ENCODE measurements at places on chromosomes 2 and 18.

GRCh38 chr2:160816916-160817499, 323.4 kb upstream of the RBMS1 start:
- DNase-seq, result no peak

DNA sequence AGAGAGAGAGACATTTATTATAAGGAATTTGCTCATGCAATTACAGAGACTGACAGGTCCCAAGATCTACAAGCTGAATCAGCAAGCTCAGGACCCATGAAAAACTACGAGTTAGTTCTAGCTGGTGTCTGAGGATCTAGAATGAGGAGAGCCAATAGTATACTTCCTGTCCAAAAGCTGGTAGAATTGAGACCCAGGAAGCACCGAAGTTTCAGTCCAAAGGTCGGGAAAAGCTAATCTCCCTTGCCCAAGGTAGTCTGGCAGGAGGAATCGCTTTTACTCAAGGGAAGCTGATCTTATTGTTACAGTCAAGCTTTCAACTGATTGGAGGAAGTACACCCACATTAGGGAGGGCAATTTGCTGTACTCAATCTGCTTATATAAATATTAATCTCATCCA, 389.6 kb downstream of the ADCYAP1 start:
- DNase-seq, result no peak

GRCh38 chr2:132811148-132811915, 141.3 kb upstream of the LYPD1 start:
- no peak for DNase-seq

DNA sequence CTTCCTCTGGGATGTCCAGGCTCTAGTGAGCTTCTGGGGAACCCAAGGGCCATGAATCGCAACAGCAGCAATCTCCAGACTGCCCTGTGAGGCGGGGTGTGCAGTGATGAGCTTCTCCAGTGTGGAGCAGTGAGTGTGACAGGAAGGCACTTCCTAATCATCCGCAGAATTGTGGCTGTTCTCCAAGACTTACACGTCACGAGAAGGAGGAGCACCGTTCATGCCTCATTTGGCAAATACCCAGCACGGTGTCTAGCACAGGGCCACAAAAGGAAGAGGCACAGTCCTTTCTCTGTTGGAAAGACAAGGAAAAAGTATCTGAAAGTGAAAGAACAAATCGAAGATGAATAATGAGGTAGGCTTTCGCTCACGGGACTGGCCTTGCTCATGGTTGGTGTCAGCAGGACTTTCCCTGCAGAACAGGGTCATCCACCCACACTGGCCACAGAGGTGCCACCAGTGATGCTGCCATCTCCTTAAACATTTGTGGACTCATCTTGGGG, 125.1 kb upstream of the HAAO start:
- DNase-seq, result peak; percentile 74

DNA sequence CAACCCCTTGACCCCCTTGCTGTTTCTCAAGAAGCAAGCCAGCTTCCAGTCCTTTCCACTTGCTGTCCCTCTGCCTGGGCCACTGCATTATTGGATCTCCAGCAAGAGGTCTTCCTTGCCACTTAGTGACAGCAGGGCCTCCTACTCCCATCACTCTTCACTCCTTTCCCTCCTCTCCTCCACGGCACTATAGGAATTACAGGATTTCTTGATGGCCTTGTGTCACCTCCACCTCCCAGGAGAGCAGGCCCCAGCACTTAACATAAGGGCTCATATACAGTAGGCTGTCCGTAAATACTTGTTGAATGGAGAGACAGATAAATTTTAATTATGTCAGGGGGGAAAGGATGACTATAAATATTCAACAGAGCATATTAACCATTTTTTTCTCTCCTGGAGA, 129.4 kb downstream of the SP3 start:
- no peak for DNase-seq

- DNase-seq, result peak; percentile 79
These were observed 38.5 kb downstream of the LPIN1 start for GRCh38 chr2:11784747-11785610.

- DNase-seq, result no peak
These were observed 273.4 kb downstream of the AGPS start for GRCh38 chr2:177665948-177666347.

DNA sequence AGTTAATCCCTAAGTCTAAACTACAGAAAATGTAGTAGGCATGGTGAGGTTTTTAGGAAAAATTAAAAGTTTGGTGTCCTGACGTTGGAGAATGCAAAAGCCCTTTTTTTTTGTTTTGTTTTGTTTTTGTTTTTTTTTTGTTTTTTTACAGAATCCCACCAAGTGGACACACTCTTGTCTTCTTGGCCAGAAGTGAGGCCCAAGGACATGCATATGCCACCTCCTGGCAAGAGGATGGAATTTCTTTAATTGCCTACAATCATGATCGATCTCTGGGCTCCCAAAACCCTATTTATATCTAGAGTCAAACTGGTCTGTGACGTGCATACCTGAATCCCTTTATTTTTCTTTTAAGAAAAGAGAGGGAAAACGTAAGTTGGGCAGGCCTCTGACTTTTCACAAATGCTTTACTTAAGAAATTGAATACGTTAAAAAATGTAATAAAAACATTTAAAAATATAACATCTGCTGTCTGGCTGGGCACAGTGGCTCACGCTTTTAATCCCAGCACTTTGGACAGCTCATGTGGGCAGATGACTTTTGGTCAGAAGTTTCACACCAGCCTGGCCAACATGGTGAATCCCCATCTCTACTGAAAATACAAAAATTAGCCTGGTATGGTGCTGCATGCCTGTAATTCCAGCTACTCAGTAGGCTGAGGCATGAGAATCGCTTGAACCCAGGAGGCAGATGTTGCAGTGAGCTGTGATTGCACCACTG, 502.7 kb downstream of the CBLN2 start:
- DNase-seq, result no peak

GRCh38 chr2:10163498-10164486, 41.3 kb downstream of the RRM2 start:
- no peak for DNase-seq

DNA sequence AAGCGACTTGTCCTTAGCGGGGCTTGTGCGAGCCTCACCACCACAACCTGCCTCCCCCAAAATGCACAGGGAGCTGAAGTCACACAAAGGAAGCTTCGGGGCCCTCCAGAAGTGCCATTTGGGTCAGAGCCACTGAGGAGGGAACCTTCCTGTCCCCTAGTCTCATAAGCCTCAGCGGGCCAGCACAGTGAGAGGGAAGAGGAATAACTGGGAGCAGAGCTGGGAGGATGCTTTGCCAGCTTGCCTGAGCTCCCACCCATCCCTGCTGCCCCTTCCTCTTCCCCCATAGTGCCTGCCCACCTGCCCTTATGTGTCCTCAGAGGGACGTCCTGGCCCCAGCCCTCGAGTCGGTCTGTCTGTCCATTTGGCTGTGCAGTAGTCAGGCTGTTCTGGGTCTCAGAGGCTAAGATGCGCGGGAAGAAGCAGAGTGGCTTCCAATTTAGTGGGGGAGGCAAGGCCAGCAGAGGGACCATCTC, 51.8 kb upstream of the GPR17 start:
- DNase-seq, result no peak

DNA sequence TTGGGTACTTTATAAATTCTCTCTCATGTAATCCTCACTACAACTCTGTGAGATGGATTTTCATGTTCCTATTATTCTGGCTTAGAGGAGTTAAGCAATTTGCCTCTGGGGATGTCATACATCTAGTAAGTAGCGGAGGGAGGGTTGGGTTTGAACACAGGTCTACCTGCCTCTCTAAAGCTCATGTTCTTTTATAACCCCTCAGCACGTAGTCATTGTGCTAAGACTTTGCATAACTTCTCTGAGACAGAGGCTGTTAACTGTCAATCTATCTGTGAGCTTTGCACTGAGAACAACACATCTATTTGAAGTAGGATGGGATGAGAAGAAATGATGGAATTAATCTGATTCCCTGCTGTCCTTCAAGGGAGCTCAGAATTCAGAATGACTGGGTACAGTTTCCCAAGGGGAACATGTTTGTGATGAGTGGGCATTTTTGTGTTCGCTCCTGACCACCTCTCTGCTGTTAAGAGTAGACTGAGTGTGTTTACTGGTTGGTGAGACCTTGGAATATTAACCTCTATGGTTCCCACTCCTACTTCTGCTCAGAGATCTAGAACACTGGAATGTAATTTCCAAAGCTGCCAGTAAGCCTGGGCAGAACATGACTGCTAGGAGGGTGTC, 320.7 kb downstream of the SLC8A1 start:
- no peak for DNase-seq

DNA sequence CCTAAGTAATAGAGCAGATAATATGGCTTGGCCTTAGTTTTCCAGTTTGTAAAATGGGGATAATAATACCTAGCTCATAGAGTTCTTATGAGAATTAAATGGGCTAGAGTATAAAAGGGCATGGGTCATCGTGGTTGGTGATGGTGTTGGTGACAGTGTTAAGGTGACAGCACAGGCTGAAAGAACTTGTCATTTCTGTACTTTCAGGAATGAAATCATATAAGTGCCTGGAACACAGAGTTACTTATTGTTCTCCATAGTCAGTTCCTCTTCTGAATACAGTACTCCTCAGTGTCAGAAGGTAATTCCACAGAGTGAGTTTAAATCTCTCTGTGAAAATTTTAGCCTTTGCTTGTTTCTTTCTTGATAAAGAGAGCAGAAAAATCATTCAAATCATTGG, 42.4 kb downstream of the KIF5C start:
- DNase-seq, result no peak

DNA sequence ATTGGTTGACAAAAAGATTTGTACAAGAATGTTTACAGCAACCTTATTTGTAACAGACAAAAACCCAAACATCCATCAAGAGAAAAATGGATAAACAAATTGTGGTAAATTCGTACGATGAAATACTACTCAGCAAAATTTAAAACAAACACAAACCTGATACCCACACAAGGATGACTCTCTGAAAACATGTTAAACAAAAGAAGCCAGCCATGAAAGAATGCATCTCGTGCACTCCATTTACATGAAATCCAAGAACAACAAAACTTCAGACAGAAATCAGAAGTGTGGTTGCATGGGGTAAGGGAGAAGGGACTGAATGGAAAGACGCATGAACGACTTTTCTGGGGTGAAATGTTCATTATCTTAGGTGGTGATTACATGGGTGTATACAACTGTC, 93.4 kb downstream of the SLC25A12 start:
- no peak for DNase-seq

GRCh38 chr18:44725300-44726058, 44.8 kb downstream of the SETBP1 start:
- DNase-seq, result peak; percentile 65

DNA sequence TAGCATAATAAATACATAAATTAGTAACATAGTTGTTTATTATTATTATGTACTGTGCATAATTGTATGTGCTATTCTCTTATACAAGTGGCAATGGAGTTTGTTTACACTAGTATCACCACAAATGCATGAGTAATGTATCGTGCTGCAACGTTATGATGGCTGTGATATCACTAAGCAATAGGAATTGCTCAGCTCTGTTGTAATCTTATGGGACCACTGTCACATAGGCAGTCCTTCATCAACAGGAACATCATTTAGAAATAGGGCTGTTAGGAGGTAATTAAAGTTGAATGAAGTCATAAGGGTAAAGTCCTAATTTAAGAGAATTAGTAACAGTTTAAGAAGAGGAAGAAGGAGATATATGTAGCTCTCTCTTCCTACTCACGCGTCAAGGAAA, 33.8 kb downstream of the TEX51 start:
- no peak for DNase-seq

- DNase-seq, result peak; percentile 43
These were observed 64.0 kb upstream of the MAPRE2 start for GRCh38 chr18:34976899-34977837.

GRCh38 chr2:108348816-108349570, 28.8 kb upstream of the SULT1C4 start:
- DNase-seq, result no peak

DNA sequence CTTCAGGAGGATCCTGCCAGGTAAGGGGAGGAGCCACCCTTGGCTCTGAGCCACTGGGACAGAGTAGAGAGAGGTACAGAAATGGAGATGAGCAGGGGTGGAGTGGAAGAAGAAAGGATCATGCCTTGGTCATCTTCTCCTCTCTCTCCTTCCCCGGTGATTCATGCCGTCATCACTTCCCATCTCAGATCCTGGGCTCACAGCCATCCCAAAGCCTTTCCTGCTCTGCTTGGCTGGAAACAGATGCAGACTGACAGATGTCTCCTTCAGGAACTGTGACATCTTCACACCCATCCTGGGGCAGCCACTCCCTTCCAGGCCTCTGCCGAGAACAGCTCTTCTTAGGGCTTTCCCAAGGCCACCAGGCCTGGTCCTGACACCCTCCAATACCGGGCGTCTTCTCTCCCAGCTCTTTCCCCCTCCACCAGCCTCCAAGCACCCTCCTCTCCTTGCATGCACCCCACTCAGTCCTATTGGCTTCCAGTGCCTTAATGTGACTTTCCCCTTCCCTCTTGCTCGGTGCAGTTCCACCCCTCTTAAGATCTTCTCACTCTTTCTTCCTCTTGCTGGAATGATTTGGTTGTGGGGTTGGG, 58.3 kb upstream of the TNP1 start:
- DNase-seq, result peak; percentile 38

DNA sequence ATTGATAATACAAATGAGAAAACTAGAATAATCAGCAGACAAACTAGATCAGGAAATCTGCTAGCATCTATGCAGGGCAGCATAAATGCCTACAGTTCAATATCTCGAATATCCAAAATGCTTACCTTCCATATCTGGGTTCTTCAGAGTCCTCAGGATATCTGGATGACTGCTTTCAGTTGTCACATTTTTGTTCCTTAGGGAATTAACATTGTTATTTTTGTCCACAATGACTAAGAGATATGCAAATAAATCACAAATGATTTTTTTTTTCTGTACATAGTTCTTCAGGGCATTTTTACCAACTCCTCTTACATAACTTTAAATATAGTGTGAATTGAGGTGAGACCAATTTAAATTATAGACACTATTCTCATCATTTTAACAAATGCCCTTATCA, 80.9 kb downstream of the AQP4 start:
- DNase-seq, result no peak

- DNase-seq, result no peak
These were observed 36.3 kb downstream of the TGOLN2 start for GRCh38 chr2:85291425-85292023.

DNA sequence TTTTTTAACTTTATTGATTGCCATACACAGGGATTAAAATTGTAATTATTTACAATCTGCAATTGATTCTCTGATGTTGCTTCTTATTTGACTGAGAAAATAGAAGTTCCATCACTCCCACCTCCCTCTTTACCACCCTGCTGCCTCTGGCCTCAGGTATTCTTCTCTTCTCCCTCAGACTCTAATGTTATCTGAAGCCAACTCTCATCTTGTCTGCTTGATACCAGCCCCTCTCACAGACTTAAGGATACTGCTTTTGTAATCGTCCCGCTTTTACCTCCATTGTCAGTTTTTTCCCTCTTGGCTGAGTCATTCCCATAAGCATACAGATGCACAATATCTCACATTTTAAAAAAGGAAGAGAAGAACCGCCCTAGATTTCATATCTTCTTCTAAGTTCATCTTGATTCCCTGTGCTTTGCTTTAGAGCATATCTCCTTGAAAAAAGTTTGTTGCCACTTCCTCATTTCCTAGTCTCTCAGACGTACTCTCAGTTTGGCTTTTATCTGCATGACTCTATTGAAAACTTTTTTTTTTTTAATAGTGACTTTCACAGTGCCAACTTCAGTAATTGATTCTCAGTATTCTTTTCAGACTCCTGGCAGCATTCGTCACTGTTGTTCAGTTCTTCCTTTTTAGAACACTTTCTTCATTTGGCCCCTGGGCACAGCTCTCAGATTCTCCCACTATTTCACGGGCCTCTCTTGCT, 31.1 kb downstream of the SPAG16 start:
- DNase-seq, result no peak

GRCh38 chr2:97754690-97755346, 41.4 kb downstream of the ZAP70 start:
- DNase-seq, result no peak

- peak; percentile 65 for DNase-seq
These were observed 33.8 kb downstream of the TOGARAM2 start for GRCh38 chr2:29014811-29015421.

GRCh38 chr18:27731211-27731610, 445.7 kb downstream of the CDH2 start:
- DNase-seq, result no peak
